RCC 7860 (cell line): ENCODE measurements at places on chromosomes 3 and 15.
A peak's percentile ranks its signal among the peaks of the same experiment; 100 is the strongest.

GRCh38 chr3:16204751-16205150 is 30.3 kb downstream of the GALNT15 start:
- no peak for DNase-seq

DNA sequence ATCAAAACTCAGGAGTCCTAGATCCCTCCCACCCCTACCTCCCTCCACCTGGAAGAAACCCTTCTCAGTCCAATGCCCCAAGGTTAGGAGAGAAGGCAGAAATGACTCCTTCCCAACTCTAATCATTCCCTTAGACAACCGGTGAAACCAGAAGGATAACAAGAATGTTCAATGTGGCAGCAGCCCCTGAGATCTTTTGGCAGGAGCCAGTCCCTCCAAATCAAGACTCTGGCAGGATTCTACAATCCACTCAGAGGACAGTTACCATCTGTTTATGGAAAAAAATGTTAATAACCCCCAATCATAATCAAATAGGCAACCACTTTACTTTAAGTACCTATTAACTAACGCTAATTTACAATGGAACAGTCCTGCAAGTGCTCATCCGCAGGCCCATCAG is 136.5 kb downstream of the NTRK3 start:
- no peak for DNase-seq

DNA sequence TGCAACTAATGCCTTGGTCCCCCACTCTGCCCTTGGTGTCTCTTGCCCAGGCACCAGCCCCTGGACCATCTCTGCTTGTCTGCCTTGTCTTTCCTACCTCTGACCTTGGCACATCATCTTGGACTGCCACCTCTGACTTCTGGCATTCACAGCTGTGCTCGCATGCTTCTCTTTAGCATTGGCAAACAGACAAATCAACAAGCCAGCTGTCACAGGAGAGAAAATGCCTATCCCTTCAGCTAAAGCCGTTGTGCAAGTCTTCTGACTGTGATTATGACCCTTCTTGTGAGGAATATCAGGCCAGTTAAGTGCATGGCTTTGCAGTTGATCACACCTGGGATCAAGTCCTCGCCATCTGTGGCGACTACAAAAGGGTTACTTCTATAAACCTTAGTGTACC is 84.6 kb downstream of the PRICKLE2 start:
- DNase-seq, result no peak

DNA sequence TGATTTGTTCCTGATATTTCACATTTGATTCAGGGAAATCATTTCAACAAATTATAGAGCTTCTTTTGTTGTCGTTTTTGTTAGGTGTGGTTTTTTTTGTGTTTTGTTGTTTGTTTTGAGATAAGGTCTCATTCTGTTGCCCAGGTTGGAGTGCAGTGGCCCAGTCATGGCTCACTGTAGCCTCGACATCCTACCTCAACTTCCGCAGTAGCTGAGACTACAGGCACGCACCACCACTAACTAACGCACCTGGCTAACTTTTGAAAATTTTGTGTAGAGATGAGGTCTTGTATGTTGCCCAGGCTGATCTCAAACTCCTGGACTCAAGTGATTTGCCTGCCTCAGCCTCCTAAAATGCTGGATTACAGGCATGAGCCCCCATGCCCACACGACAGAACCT is 177.0 kb downstream of the AKAP13 start:
- no peak for DNase-seq

DNA sequence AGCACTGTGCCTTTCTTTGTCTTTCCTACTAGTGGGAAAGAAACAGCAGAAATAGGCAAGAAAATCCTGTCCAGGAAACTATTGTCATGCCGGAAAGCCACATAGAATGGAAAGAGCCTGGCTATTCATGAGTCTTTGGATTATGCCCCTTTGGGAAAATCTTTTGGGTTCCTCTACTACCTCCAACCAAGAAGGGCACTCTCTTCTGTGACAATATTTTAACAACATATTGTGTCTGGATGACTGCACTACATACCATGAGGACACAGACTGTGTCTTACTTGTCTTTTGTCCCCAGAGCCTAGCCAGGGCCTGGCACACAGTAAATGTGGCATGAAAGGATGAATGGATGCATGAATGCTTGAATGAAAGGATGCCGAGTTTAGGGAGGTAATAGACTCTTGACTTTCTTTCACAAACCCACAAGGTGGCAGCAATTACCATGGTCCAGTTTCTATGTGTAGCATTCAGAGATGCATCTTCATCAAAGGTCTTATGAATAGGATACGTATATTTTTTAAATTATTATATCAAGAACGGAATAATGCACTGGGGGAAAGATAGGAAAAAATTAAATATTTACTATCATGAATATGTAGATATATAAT is 30.3 kb downstream of the ARL14 start:
- DNase-seq, result peak; percentile 31

GRCh38 chr3:62367763-62368195 is 5.6 kb downstream of the FEZF2 start:
- DNase-seq, result no peak

- no peak for DNase-seq
Measured at GRCh38 chr3:146072824-146073223, 88.2 kb downstream of the PLOD2 start.

DNA sequence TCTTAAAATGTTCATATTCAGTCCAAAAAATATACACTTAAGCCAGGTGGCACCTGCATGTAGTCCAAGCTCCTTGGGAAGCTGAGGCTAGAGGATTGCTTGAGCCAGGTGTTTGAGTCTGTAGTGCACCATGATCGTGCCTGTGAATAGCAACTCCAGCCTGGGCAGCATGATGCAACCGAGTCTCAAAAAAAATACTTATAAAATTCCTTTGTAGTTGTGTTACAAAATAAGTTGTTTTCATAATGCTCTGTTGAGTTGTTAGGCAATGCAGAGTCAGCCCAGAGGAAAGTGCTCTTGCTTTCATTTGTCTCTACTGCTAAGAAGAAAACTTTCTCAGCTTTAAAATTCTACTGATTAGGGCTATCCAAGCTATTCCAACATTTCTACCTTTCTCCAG is 442.8 kb upstream of the ARRDC4 start:
- DNase-seq, result no peak

DNA sequence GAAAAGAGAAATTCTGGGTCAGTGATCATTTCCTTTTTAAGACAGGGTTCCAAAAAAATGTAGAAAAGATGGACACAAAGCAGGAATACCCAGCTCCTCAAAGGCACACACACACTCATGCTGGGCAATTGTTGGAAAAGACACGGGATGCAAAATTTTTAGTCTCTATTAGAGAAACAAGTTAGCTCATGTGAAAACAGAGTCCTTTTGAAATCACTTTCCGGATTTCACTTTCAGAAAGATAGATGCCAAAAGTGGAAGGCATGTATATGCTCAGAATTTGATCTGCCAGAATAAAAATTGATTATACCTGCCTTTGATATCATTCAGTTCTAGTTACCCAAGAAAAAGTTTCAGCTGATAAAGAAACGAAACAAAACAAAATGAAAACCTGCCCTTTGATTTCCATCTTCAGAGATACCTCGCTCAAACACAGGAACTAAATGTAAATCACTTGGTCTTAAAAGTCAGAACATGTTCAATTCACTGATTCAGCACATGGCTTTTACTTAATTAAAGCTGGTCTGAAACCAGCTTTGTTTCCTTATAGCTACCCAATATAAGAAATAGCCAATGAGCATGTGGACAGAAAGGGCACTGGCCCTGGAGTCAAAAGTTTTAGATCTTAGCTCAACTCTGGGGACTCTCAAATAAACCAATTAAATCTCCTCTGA is 52.8 kb downstream of the PLD1 start:
- no peak for DNase-seq

DNA sequence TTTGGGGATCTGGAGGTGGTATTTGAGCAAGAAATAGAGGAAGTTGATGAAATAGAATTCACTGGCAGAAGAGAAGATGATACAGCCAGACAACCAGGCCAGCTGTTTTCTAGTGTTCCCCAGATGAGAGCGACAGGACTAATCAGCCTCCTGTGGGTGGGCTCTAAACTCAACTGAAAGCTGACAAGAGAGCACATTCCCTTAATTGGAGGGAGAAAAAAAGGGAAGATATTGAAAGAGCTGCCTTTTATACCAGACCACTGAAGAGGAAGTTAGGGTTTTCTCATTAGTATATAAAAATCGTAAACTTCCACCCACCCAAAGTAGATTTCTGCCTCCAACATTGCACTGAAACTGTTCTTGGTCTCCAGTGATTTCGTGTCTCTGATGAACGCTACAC is 6.5 kb upstream of the TM4SF19 start:
- no peak for DNase-seq

DNA sequence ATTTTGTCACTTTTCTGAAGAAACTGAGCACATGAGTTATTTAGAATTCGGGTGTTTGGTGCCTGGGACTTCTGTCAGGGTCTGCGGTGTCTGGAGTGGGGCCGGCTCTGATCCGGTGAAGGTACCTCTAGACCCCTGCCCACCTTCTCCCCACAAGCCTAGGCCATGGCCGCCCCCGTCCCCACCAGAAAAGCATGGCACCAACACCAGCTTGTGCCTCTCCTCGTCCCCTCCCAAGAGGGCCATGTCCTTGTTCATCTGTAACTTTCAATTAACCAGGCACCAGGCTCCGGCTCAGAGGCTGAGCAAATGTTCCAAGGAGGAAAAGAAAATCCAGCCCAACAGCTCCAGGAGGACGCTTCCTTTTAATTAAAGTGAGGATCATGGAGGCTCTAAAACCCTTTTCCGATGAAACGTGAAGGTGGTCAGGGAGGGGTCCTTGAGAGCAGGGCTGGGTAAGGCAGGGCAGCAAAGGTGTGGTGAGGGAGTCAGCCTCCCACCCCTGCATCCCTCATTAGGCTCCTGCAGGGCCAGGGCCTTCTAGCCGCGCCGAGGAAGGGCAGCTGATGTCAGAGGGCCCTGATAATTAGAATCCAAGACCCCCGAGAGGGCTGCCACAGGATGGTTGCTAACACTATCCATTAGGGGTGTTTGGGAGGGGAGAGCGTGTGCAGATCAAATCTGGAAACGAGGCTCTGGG is 62.3 kb downstream of the SLC6A1 start:
- DNase-seq, result no peak

DNA sequence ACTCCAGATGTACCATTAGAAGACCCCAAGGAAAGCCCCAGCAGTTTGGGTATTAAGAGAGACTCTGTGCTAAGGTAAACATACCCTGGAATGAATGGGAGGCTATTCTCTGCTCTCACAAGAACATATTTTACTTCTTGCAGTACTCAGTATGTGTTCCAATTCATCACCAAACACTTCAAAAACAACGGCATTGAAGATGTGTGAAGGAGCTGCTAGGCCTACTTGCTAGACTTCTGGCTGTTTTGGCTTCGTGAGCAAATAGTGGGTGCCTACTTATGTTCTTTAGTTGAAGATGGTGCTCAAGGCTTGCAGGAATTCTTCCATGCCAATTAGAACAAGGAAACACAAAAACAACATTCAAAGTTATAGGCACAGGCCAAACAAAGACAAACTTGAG is 514.5 kb downstream of the ROBO1 start:
- no peak for DNase-seq

- no peak for DNase-seq
Measured at GRCh38 chr3:62011666-62012065, 361.7 kb downstream of the FEZF2 start.

- no peak for DNase-seq
Measured at GRCh38 chr15:46856839-46857502, 860.3 kb upstream of the SEMA6D start.

DNA sequence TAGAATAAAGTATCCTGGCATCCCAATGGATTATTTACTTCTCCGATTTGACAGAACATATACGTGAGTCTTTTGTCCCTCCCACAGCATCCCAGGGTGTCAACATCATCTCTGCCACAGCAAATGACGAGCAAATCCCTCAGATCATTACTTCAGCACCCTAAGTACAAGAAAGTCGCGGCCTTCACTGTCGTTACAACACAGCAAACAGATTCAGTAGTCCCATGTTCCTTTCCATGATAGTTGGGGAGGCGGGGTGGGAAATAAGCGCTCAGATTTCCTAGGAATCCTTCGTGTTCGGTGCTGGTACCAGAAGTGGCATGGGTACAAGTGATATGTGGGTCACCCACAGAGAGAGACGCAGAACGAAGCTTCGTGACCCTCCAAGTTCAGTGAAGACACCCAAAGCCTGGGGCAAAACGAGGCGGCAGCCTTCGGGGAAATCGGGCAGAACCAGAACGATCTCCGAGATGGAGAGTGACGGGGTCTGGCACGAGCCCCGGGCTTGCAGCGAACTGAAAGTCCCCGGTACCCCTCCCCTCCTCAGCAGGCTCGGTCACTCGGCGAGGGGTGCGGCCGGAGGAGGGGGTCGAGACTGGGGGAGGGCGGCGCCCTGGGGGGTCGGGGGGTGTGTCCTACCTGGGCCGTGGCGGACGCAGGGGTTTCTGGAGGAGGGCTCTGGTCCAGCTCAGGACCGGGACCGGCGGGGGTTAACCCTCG is 619 bp downstream of the TTBK2 start:
- DNase-seq, result peak; percentile 15

- DNase-seq, result no peak
Measured at GRCh38 chr3:137525471-137525870, 238.6 kb upstream of the SOX14 start.

- DNase-seq, result no peak
Measured at GRCh38 chr15:37097144-37097919, 3.0 kb downstream of the MEIS2 start.

DNA sequence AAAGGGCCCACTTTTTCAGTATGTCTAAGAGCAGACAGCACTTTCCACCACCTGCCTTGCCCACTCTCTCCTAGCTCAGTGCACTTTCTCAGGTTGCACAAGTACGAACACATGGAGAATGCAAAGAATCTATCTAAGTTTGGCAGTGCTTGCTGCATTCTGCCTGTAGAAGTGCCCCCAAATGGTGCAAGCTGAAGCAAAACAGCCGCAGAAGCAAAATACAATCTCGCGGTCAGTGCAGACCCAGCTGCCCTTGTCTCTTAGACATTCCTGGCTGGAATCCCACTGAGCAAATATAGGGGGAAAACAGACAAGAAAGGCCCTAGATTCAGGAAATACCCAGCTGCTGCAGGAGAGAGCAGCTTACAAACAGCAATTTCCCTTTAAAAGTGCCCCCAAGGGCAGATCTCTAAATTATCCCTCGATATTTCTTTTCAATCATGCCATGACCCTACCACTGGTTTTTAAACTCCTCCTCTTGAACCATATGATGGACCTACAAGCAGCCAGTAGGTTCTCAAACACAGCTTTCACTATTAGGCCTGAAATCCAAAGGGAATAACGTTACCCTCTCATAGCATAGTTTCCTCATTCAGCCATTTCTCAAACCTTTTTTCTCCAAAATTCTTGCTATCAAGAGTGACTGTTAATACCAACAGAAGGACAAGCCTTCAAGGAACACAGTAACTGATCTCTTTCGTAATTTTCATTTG is 67.0 kb downstream of the TNIK start:
- DNase-seq, result no peak

- DNase-seq, result no peak
Measured at GRCh38 chr3:13867732-13868131, 12.1 kb downstream of the WNT7A start.

- DNase-seq, result no peak
Measured at GRCh38 chr3:172616031-172616461, 92.8 kb upstream of the TNFSF10 start.

- no peak for DNase-seq
Measured at GRCh38 chr3:189724356-189724755, 93.2 kb downstream of the TP63 start.

DNA sequence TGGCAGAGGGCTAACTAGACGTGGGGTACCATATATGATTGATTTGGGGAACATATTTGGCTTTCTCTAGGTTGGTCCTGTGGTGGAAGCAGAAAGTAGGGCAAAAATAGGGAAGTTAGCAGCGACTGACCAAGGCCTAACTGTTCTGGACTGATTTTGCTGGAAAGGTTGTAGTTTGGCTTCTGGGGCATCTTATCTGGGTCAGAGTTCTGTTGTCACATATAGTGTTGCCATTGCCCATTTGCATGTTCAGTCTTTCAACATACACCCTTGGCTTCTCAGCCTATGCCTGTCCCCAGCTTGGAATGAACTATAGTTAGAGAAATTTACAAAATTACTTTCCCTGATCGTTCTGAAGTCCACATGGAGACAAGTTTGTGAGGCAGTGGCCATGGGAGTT is 426.5 kb downstream of the TBC1D5 start:
- DNase-seq, result no peak
